ENCODE measurements at places on chromosomes 5 and 9. TPM values are rescaled to one million over a fixed set of nuclear protein-coding genes. Genes with fewer than 3 reads are reported as not detected.

- H3K4me3 ChIP-seq: no peak overlapping the region
- H3K27me3 ChIP-seq: no peaks in the 10 kb centered on the region
- DNase-seq: no peak
- H3K36me3 ChIP-seq: no peaks in the 10 kb centered on the region
- H3K4me1 ChIP-seq: no peaks in the 10 kb centered on the region
- H3K27ac ChIP-seq: no peak overlapping the region
Observed at GRCh38 chr5:74279244-74279643, 361.3 kb downstream of the ENC1 start.

GRCh38 chr9:108553111-108553635 is 302.6 kb downstream of the ACTL7B start:
- H3K27me3 ChIP-seq: no peaks in the 10 kb centered on the region
- H3K36me3 ChIP-seq: no peaks in the 10 kb centered on the region
- no peaks in the 10 kb centered on the region for H3K4me1 ChIP-seq
- no peak for DNase-seq
- H3K4me3 ChIP-seq: no peak overlapping the region
- no peak overlapping the region for H3K27ac ChIP-seq

DNA sequence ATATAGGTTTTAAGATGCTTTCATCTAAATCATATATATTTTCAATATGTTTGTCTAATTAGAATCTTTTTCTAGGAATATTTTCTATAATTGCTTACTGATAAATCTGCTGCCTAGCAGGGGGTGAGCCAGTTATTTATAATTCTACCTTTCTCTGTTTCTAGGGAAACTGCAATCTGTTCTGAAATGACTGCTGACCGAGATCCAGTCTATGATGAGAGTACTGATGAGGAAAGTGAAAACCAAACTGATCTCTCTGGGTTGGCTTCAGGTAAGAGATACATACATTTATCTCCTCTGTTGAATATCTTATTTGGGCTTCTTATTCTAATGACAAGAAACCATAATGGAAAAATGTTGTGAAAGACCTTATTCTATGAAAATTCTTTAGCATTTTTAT is 127.3 kb downstream of the XRCC4 start:
- H3K4me1 ChIP-seq: no peaks in the 10 kb centered on the region
- H3K27ac ChIP-seq: no peak overlapping the region
- no peaks in the 10 kb centered on the region for H3K36me3 ChIP-seq
- no peak for DNase-seq
- no peaks in the 10 kb centered on the region for H3K27me3 ChIP-seq
- H3K4me3 ChIP-seq: no peak overlapping the region

DNA sequence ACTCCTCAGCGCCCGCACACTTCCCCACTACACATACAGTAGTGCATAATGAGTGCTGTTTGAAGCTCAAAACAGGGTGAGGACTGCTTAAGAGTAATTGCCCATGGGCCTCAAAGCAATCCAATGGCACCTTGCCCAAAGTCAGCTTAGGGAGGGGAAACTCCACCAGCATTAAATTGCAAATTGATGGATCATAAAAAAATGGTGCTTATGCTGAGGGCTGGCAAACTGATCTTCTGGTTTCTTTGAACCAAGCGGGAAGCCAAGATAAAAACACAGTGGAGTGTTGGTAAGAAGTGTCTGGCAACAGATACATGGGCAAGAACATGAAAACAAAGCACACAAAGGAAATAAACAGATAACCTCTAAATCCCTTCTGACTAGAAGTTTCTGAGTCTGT is 28.0 kb downstream of the TLE1 start:
- H3K4me3 ChIP-seq: no peak overlapping the region
- H3K4me1 ChIP-seq: peaks cover 17% of the 10 kb centered on the region
- no peak for DNase-seq
- H3K36me3 ChIP-seq: no peaks in the 10 kb centered on the region
- no peaks in the 10 kb centered on the region for H3K27me3 ChIP-seq
- no peak overlapping the region for H3K27ac ChIP-seq

DNA sequence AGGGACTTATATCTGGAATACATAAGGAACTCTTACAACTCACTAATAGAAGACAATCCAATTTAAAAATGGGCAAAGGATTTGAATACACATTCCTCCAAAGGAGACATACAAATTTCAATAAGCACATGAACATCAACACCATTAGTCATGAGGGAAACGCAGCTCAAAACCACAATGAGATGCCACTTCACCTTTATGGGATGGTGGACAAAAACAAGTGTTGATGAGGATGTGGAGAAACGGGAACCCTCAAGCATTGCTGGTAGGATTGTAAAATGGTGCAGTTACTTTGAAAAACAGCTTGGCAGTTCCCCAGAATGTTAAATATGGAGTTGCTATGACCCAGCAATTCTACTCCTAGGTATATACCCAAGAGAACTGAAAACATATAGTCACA is 72.7 kb upstream of the IER5L start:
- no peaks in the 10 kb centered on the region for H3K36me3 ChIP-seq
- no peak overlapping the region for H3K4me3 ChIP-seq
- no peaks in the 10 kb centered on the region for H3K27me3 ChIP-seq
- DNase-seq: no peak
- no peak overlapping the region for H3K27ac ChIP-seq

- H3K27ac ChIP-seq: no peak overlapping the region
- H3K36me3 ChIP-seq: no peaks in the 10 kb centered on the region
- DNase-seq: no peak
Observed at GRCh38 chr9:135295551-135296300, 183.9 kb upstream of the PPP1R26 start.

DNA sequence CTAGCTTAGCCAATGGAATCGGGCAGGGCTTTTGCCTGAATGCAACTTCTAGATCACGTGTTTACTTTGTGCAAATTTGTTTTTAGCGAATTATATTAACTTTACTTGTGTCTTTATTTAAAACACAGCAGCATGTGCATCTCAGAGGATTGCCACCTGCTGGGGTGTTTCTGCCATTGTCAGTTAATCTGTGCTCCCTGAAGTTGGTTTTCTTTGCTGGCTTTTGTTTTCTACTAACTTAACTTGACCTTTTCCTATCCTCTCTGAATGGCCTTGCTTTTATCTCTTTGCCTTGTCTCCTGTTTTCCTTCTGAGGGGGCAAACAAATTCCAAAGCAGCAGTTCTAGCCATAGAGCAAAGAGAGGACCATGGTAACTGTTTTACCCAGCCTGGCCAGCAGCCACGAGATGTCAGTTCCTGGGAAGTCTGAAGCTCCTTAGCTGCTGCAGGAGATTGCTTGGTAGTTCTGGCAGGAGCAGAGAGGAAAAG is 67.6 kb downstream of the ARHGEF28 start:
- H3K4me3 ChIP-seq: no peak overlapping the region
- H3K27ac ChIP-seq: no peak overlapping the region
- DNase-seq: peak; percentile 47

- H3K4me3 ChIP-seq: no peak overlapping the region
- H3K4me1 ChIP-seq: no peaks in the 10 kb centered on the region
- no peak overlapping the region for H3K27ac ChIP-seq
- peaks cover 5% of the 10 kb centered on the region for H3K36me3 ChIP-seq
- no peaks in the 10 kb centered on the region for H3K27me3 ChIP-seq
Observed at GRCh38 chr5:132561601-132562000, 4.8 kb downstream of the RAD50 start.

Gene F2R
- 37.1 TPM for polyA plus RNA-seq

Gene DMRT3
- polyA plus RNA-seq: not detected

Gene HNRNPA0
- 39.6 TPM for polyA plus RNA-seq

Gene ZNF366
- polyA plus RNA-seq: 2.4 TPM

All from small intestine (tissue), 16 donors.